Globus pallidus (tissue), 1 donor: ENCODE measurements at places on chromosomes 2 and 18.

GRCh38 chr2:230619491-230619890 is 93.2 kb upstream of the CAB39 start:
- DNase-seq = no peak

DNA sequence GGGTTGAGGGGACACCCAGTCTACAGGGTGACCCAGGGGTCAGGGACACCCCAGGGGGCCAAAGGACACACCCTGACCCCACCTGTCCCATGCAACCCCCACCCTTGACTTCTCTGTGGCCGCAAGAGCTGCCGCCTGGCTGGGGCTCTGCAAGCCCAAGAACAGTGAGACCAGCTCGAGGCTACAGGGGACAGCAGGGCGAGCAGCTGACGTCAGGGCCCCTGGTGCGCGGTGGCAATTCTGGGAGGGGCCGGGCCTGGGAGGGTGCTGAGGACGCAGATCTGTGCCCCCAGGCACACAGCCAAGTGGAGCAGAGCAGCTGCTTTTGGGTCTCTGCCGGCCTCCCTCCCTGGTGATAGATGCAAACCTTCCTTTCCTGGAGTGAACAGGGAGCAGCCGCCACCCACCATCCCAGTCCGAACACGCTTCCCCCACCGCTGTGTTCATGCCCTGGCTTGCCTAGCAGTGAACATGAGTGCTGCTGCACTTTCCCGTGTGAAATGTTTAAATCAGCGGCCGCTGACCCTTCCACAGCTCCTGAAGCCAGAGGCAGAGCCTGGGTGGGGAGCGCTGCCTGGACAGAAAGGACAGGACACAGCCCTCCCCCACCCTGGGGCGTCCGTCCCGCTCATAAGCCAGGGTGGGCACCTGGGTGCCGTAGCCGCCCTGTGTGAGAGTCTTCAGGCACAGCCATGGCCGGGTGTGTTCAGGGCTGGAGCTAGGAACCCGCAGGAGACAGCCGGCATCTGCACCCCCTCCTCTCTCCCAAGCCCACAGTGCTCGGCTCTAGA is 46.9 kb downstream of the SLC66A2 start:
- DNase-seq = no peak

DNA sequence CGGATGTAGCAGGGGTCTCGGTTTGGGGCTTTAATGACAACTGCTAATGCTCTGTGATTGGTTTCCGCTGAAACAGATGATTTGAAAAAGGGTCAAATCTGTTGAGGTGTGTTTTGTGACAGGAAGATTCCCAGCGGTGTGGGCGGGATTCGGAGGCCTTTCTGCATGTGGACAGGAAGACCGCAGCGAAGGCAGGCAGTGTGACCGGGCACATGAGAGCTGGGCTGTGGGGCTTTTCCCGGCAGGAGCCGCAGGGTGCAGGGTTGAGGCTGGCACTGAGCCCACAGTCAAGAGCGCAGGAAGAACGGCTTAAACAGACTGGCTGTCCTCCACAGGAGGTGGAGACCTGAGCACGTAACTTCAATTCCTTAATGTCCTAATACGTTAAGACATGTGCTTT is 180.0 kb upstream of the TPO start:
- DNase-seq = no peak

GRCh38 chr2:46177461-46178089 is 119.6 kb upstream of the EPAS1 start:
- DNase-seq = no peak

- no peak for DNase-seq
These were observed 26.4 kb downstream of the ZNF516 start for GRCh38 chr18:76468345-76469304.

GRCh38 chr2:214560618-214561190 is 149.8 kb downstream of the VWC2L start:
- no peak for DNase-seq

GRCh38 chr2:60780721-60781120 is 24.7 kb downstream of the PAPOLG start:
- peak; percentile 8 for DNase-seq

DNA sequence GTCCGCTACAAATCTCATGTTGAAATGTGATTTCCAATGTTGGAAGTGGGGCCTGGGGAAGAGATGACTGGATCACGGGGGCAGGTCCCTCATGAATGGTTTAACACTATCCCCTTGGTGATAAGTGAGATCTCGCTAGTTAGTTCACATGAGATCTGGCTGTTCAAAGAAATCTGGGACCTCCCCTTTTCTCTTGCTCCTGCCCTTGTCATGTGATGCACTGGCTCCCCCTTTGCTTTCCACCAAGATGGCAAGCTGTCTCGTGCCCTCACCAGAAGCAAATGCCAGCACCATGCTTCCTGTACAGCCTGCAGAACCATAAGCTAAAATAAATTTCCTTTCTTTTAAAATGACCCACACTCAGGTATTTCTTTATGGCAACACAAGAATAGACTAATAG is 57.3 kb upstream of the C2orf15 start:
- no peak for DNase-seq

DNA sequence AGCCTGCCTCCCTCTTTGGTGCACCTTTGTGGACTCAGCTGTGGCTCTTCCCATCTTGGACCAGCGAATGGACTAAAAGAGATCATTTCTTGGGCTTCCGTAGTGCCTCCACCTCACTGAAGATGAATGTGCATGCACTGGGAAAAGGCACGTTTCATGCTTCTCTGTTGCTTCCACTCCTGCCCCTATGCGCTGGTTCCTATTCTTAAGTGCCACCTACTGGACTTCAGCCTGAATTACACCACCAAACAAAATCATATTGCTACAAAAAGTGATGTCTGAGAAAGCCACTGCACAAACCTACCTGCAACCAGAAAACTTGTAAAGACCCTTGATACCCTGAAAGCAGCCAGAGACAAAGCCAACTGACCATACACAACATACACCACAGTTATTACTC is 695.6 kb downstream of the TSN start:
- DNase-seq = no peak

GRCh38 chr2:43387092-43388062 is 161.0 kb upstream of the ZFP36L2 start:
- no peak for DNase-seq

- DNase-seq = no peak
These were observed 193.2 kb upstream of the MEX3C start for GRCh38 chr18:51390702-51391101.

GRCh38 chr2:1496359-1496821 is 83.1 kb downstream of the TPO start:
- no peak for DNase-seq

DNA sequence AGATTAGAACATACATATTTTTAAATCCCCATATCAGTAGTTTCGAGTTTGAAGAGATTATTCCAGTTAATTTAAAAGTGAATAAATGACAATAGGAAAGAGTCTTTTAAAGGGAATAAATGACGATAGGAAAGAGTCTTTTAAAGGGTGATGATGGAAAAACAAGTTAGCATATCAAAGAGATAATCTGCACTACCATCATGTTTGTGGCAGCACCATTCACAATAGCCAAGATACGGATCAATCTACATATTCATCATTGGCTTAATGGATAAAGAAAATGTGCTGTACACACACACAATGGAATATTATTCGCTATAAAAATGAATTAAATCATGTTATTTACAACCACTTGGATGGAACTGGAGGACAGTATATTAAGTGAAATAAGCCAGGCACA is 15.0 kb downstream of the ATG16L1 start:
- no peak for DNase-seq

DNA sequence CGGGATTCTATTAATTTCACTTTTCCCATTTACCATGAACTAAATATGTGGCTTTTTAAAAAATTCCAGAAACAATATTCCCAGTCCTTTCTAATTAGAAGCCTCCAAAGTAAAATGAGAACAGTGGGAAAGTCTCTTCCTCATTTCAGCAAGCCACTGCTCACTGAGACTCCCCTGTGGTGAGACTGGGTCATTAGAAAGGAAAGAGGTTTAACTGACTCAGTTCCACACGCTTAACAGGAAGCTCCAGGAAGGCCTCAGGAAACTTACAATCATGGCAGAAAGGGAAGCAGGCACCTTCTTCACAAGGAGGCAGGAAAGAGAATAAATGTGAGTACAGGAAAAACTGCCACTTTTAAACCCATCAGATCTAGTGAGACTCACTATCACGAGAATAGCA is 258.9 kb upstream of the CHAC2 start:
- no peak for DNase-seq

DNA sequence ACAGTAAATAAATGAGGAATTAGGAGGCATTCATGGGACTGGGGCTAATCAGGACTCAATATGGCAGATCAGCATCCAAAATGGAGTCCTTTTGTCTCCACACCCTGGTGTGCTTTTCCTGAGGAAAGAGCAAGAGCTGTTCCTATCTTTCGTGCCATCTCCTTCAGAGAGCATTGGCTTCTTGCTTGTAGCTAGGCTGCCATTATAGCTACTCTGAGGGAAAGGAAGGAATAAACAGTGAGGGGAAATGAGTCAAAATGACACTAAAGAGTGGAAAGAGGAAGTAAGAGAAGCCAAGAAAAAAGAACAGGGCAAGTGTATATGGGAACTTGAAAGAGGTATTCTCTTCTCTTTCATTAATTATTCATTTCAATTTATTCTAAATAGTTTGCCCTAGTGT is 8.4 kb upstream of the NMI start:
- DNase-seq = peak; percentile 32

- DNase-seq = no peak
These were observed 100.4 kb upstream of the GPR45 start for GRCh38 chr2:105141099-105141614.

- DNase-seq = no peak
These were observed 1418.9 kb downstream of the LRP1B start for GRCh38 chr2:140711867-140712266.

DNA sequence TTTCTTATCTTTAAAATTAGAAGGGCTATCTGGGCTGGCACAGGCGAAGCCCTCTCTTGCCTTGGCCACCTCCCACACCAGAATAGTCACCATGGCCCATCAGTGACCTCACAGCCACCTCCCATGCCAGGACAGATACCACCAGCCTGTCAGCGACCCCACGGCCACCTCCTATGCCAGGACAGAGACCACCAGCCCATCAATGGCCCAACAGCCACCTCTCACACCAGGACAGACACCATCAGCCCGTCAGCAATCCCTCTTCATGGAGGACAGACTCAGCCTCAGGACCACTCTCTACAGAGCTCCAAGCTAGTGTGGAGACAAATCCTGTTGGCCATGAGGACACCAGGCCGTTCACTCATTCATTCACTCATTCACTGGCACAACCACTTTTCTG is 74.6 kb downstream of the ASB1 start:
- no peak for DNase-seq

GRCh38 chr2:241850544-241851324 is 8.0 kb downstream of the PDCD1 start:
- no peak for DNase-seq

GRCh38 chr2:233029321-233029720 is 3.2 kb upstream of the NEU2 start:
- DNase-seq = no peak

DNA sequence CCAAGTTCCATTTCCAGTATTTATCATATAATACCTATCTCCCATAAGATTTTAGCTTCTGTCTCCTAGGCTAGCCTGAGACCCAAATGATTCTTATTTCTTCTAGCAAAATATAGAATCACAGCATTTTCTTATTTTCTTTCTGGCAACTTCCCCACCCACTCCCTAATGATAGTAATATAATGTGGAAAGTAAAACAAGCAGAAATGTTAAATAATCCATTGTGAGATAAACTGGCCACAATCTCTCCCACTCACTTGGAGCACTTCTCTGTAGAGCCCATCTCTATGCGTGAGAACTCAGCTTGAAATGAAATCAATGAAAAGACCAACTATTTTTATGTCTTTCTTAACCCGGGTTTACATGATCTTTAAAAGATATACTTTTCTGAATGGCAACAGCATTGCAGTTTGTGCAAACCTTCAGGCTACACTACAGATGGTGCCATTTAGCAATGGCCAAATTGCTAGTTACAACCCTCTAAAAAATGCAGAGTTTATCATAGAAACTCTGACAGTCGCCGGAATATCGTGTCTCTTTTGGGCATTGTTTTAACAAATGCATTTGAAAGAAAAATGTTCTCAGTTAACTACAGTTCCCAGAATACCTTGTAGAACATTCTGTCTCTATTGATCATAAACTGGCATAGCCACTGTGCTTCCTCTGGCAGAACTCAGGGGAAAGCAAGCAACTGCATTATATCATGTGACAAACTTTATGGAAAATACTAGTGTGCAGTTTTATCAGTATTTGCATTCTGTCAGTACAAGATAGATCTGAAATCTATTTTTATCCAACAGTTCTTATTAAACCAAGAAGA is 1407.4 kb upstream of the ZEB2 start:
- no peak for DNase-seq

DNA sequence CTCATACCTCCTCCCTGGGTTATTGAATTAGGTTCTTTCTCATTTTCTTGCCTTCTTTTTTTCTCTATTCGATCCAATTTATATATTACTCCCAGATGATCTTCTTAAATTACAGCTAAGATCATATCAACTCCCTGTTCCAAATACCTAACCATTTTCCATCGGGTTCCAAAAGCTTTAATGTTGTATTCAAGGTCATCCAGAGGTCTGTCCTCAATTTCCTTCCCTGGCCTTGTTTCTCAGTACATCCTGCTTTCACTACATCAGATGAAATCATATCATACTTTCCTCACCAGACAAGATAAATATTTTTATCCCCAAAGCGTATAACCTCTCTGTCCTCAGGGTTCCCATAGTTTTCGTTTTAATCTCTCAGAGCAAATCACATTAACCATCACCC is 36.3 kb upstream of the GREB1L start:
- DNase-seq = no peak

DNA sequence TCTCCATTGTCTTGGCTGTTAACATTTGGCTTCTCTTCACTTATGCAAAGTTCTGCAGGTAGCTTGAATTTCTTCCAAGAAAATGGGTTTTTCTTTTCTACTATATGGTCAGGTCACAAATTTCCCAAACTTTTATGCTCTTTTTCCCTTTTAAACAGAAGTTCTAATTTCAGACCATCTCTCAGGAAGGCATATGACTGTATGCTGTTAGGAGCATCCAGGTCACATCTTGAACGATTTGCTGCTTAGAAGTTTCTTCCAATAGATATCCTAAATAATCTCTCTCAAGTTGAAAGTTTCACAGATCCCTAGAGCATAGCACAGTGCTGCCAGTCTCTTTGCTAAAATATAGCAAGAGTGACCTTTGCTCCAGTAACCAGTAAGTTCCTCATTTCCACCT is 932.5 kb downstream of the DPP10 start:
- DNase-seq = no peak

DNA sequence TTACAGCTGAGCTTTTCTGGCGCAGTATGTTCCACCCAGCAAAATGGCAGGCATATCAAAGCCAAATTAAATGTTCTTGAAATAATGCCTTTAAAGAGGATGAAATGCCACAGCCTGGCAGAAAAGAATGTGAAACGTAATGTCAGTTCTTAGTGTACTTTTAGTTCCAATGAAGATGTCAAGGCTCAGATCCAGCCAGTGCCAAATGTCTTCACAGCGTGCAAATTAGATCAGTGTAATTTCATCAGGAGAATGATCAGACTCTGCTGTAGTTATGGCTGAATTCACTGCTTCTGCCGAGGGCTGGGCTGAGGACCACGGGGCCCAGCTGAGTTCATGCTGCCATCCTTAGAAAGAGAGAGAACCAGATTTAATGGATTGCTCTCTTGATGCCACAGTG is 78.7 kb upstream of the ITGA4 start:
- no peak for DNase-seq
